ENCODE measurements at places on chromosomes 11 and 22.

DNA sequence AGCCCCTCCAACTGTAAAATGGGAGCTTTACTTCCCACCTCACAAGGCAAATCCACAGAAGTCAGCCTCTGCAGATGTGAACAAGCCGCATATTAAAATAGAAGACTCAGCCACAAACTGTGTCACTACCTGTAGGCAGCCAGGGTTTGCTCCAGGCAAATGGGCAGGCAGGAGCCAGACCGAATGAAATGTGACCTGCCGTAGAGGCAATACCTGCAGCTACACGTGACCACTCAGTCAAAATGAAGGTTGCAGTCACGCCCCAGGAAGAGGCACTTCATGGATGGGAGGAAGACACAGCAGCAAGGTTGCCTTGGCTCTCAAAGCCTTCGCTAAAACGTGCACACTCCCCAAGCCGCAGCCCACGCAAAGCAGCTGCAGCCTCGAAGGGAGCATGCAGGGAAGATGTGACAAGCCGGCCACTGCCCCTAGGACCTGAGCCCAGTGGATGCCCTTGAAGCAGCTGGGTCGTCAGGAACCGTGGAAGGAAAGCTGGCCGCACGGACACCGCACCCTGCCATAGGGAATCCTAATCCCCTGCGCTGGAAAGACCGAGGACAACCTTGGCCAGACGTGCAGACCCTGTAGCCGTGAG lies 53.1 kb downstream of the SHANK2 start:
- no peak for DNase-seq

DNA sequence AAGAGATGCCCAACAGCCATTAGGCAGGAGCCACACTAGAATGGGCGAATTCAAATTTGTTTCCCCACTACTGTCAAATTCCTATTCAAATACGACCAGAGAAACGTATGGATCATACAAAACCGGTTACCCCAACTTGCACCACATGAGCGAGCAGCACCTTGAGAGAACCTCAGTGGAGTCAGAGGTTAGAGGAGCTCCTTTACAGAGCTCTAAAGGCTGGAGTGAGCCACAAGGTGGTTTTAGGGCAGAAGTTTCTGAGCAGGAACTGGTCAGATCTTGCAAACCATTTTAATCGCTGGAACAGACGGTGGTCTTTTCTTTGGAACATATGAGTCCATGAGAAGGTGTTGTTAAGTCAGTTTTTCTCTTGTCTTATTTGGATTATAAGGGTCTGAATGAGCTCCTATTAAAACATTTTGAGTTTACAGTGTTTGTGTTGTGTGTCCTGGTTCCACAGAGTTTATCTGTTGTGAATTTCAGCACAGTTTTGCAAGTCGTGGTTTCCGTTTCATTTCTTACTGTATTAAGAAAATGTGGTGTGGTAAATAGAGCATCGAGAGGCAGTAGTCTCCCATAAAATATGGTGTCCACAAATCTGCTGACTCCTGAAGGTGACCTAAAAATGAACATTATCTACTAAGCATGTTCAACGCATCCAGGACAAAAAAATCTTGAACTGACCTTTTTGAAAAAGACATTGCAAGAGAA lies 471.7 kb downstream of the NTM start:
- DNase-seq: no peak

DNA sequence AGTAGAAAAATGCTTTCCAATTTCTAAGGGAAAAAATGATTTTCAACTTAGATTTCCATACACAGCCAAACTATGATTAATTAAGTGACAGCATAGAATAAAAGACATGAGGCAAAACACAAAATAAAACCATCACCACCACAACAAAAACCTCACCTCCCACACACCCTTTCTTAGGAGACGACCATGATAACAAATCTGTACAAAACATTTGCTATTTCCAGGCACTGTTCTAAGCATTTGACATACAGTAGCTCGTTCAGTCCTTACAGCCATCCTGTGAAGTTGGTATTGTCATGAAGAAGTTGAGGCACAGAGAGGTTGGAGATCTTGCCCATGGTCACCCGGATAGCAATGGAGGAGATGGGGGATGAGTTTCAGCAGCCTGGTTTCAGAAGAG lies 8.7 kb downstream of the SPI1 start:
- DNase-seq: no peak

GRCh38 chr11:68946416-68947090 lies 34.2 kb downstream of the MRGPRD start:
- no peak for DNase-seq

GRCh38 chr11:35154952-35155351 lies 16.0 kb downstream of the CD44 start:
- no peak for DNase-seq
